Lower lobe of right lung (tissue), 2 donors: ENCODE measurements at places on chromosomes 7 and 10. TPM values are rescaled to one million over a fixed set of nuclear protein-coding genes. Genes with fewer than 3 reads are reported as not detected.

The PRKG1 gene
- total RNA-seq = 23.6 TPM

DNA sequence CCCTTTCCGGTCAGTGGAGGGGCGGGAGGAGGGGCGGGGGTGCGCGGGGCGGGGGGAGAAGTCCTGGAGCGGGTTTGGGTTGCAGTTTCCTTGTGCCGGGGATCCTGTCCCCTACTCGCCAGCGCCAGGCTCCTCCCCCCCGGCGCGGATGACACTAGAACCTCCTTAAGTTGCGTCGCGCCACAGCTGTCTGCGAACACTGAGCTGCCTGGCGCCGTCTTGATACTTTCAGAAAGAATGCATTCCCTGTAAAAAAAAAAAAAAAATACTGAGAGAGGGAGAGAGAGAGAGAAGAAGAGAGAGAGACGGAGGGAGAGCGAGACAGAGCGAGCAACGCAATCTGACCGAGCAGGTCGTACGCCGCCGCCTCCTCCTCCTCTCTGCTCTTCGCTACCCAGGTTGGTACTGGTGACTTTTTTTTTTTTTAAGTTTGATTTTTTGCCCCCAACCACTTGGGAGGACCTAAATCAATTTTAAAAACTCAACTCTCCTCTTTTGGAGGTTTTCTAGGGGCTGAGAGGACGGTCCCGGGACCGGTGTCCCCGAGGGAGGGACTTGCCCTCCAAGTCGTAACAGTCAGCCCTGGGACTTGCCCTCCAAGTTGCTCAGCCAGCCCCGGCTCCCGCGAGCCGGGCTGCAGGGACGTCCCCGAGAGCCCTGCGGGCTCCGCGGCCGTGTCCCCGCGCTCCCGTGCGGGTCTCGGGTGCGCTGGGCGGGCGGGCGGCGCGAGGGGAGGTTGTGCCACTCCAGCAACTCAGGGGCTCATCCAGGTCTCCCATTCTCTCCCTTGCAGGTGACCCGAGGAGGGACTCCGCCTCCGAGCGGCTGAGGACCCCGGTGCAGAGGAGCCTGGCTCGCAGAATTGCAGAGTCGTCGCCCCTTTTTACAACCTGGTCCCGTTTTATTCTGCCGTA is at the start of gene GATA3:
GATA3 (plus strand) TSS at position 195 of the 914 bp plus-strand sequence. CDS start 968 bp downstream, outside the sequence.
- peak; percentile 78 for DNase-seq

The ARL5B gene
- 10.6 TPM for total RNA-seq

GRCh38 chr10:117363028-117363427 is 12.2 kb downstream of the PDZD8 start:
- DNase-seq = no peak

GRCh38 chr7:151999424-152000090 is 25.9 kb upstream of the GALNT11 start:
- DNase-seq = no peak

- DNase-seq = peak; percentile 39
Measured at GRCh38 chr7:4809091-4809591, 33.7 kb downstream of the AP5Z1 start.
